ENCODE measurements at places on chromosomes 12 and 14.
A peak's percentile ranks its signal among the peaks of the same experiment; 100 is the strongest.

GRCh38 chr14:68482018-68482417, 310.8 kb downstream of the ZFP36L1 start:
- DNase-seq: no peak

DNA sequence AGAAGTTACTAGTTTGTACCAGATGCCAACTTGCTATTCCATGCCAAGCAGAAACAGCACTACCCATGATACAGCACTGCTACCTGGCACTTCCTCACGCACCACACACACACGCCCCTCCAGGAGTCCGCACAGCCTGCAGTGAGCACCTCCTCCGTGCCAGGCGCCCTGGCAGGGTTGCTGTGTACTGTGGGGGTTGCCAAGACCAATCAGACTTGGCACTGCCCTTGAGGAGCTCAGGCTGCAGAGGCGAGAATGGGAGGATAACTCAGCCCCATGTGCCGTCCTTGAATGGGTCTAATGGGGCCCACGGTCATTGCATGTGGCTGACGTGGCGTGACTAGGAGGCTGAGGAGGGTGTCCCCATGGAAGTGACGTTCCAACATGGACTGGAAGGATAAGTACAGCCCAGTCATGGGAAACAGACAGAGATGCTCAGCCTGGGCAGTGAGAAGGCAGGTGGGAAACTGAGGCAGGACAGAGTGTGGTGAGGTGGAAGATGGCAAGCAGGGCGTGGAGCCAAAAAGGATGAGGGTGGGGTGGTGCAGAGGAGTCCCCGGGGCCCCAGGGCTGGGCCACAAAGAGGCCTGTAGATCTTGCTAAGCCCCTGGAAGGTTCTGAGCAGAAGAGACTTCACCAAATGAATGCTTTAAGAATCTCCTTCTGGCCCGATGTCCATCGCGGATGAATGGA, 65.3 kb upstream of the C14orf180 start:
- DNase-seq: no peak

GRCh38 chr12:110073049-110073831, 24.9 kb upstream of the C12orf76 start:
- DNase-seq: peak; percentile 6

DNA sequence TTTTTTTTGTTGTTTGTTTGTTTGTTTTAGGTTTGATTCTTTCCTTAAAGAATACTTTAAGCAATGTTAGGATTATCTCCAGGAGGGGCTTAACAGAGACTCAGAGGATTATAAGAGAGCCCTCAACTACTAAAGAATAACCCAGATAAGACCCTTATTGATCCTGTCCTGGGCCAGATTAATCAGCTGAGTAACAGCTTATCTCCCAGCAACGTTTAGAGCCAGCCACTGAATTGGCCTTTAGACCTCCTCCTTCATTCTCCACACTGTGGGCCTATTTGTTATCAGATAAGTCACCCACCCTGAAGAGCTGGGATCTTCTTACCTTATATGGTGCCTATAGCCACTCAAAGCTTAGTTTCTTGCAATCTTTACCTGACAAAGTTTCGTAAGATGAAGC, 71.1 kb downstream of the FIGNL2 start:
- DNase-seq: no peak

DNA sequence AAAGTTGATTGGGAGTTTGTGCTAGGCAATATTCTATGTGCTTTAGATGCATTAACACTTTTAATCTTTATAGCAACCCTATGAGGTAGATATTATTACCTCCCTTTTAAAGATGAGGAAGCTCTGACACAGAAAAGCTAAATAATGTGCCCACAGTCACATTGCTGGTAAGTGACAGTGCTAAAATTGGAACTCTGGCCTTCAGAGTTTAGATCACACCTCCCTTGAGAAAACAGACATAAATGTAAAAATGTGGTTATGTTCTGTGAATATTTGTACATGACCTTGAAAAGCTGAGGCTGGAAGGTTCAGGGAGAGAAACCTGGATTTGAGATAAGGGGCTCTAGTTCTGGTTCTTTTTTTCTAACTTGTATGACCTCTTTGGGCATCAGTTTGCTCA, 1.9 kb downstream of the ABHD4 start:
- no peak for DNase-seq

- DNase-seq: no peak
Measured at GRCh38 chr12:3315201-3315661, 175.8 kb upstream of the PRMT8 start.

DNA sequence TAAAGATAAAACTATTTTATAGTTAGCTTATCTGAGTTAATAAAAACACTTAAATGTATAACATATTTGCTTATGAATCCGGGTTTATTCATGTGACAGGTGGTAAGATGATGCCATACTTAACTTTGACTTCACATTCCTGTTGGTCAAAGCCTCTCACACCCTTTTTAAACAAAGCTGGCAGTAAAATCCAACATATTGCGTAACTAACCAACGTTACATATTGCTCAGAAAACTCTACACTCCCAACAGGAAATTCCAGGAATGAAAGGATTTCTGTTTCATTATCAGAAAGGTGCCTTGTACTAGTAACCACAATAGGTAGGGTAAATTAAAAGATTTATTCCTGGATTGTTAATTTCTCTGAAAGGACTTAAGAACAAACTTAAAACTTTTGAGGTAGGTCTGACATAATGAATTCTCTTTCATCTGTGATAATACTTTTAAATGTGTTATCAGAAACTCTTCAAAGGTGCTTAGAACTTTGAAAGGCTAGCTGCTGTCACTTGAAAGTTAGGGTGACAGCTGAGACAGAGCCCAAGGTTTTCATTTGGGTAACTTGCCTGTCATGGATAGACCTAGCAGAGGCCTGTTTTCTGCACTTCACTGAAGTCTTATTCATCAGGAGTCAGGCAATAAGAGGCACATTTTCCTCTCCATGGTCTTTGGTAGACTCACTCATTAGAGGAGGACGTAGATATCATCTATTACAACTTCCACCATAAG, 23.8 kb upstream of the CATSPERB start:
- DNase-seq: no peak

DNA sequence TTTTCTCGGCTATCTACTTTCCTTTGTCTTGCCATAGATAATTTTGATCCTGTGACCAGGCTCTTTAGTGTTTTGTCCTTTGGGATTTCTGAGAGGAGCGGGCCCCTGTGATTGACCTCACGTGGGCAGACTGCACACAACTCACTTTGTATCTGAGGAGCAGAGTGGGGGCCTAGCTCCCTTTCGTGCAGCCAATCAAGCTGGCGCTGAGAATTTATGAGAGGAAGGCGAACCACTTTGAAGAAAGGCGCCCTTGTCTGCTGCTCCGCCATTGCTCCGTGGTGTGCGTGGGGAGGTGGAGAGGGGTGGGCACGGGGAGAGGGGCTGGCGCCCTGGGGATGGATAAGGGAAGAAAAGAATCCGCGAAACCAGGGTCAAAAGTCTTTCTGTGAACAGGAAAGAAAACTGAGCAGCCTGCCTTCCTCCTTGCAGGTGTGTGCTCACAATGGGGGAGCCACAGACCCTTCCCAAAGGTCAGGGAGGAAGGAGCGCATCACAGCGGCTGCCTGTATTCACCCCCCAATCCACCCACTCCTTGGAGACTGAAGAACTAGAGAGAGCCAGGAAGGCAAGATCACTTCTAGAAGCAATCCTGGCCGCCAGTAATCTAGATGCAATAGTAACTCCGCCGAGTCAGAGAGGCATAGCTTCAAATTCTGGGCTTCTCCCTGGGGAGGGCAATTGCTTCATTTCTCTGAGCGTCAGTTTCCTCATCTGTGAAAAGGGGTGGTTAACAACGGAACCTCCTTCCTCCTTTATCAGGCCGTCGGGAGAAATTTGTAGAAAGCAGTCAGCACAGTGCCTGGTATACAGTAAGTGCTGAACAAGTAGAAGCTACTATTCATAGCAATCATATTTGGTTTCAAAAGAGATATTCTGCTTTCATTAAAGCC, 24.9 kb upstream of the MED13L start:
- no peak for DNase-seq

DNA sequence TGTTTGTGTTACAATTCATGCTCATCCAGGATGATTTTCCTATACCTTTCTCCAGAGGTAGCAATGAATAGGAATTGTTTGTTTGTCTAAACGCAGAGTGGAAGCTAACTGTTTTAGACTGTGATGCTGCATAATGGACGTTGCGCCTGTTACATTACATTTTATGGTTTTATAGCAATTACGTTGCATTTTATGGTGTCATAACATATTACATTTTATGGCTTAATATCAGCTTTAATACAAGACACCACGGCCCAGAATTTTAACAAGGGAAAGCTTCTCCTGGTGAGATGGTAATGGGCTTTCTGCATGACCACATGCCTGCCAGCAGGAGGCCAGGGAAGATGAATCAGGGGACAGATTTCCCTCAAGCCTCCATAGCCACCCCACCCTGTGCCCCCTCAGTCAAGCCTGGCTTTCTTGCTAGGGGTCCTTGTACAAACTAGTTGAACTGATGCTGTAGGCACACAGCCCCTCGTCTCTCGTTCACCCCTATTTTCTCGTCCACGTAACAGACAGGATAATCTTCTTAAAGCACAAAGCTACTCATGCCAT, 56.5 kb downstream of the HSPB8 start:
- DNase-seq: no peak

DNA sequence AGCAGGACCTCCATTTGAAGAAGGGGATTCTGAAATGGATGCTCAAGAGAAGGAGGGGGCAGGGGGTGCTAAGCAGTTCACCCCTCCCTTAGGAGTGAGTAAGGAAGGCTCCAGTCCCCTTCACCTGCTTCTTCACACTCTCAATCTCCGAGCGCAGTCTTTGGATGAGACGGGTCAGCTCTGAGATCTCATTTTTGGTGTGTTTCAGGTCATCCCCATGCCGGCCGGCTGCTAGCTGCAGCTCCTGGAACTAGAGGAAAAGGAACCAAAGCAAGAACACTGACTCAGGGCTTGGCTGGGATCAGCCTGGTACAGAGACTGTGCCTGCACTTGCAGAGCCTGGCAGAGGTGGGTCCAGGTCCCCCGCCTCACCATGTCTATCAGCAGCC, 7.3 kb downstream of the KRT73 start:
- no peak for DNase-seq

- DNase-seq: no peak
Measured at GRCh38 chr12:88856201-88856600, 275.9 kb upstream of the KITLG start.

DNA sequence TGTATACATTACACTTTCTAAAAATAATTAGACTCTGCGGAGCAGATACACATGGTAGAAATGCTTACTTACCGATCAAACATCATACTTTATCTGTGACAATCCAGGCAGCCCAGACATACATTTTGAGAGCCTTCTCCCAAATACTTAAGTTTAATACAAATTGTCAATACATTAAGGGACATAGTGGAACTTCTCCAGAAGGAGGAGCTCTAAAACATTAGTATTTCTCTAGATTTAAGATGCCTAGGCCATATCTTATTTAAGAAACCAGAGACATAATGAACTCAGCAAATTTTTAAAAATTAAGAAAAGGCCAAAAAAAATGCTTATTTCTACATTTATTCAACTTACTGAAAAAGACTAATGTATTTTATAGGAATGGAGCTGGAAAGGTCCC, 16.1 kb downstream of the ACSM4 start:
- no peak for DNase-seq

GRCh38 chr12:49287876-49288275, 7.1 kb upstream of the PRPH start:
- DNase-seq: no peak

GRCh38 chr14:70254476-70254961, 65.8 kb upstream of the SLC8A3 start:
- DNase-seq: no peak

- DNase-seq: no peak
Measured at GRCh38 chr12:90859591-90859990, 95.4 kb downstream of the CCER1 start.

DNA sequence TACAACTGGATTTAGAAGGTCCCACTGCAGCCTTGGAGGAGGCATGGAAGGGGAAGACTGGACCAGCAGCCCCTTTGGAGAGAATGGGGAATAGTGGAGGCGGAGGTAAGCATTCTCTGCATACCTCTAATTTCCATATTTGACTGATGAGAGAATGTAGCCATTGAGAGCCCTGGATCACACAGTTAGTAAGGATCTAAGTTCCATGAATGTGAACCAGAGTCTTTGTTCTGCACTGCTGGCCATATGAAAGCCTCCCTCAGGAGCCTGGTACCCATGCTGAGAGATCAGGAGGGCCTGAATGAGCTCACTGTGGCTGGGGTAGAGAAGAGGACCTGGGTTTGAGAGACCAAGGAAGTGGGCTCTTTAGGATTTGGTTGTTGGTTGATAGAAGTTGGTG, 192.1 kb downstream of the TMEM132C start:
- no peak for DNase-seq

- DNase-seq: no peak
Measured at GRCh38 chr14:34165847-34166350, 215.0 kb upstream of the EGLN3 start.

DNA sequence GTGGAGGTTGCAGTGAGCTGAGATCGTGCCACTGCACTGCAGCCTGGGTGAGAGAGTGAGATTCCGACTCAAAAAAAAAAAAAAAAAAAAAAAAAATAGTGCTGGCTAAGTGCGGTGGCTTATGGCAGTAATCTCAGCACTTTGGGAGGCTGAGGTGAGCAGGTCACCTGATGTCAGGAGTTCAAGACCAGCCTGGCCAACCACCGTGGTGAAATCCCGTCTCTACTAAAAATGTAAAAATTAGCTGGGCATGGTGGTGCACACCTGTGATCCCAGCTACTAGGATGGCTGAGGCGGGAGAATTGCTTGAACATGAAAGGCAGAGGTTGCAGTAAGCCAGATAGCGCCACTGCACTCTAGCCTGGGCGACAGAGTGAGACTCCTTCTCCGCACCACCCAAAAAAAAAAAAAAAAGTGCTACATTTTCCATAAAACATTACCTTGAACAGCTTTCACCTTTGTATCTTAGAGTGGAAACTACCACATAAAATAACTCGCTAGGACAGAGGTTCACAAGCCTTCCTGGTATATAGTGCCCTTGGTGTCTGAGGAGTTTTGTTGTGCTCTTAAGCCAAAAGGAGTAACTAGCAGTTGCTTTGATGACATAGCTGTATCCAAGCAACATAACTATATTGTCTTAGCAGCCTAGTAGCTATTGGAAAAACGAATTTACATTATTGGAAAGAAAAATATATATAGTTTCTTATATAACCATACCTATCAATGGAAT, 11.1 kb downstream of the PTGES3 start:
- no peak for DNase-seq

- DNase-seq: no peak
Measured at GRCh38 chr14:21614240-21614639, 20.5 kb downstream of the OR10G2 start.

GRCh38 chr12:72272091-72272661, at the start of gene TRHDE:
TSS of gene TRHDE (plus strand) at chr12:72272370. CDS start at chr12:72272644, 274 bp downstream.
- DNase-seq: no peak

- no peak for DNase-seq
Measured at GRCh38 chr14:94965551-94966313, 191.6 kb downstream of the DICER1 start.

DNA sequence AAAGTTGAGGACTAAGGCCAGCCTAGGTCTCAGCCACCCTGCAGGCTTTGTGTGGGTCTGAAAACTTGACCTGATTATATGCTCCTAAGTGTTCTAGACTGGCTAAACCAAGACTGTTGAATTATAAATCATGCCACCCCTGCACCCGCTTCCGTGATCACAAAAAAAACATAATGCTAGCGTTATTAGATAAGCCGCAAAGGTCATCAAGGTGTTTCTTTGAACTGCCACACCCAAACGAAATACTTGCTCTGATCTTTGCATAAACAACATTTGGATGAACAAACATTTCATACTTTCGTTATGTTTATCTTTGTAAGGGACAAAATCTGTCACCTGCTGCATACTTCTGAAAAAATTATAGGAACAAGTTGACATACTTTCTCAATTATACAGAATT, 2.5 kb downstream of the SMCO2 start:
- DNase-seq: no peak

GRCh38 chr14:77151245-77151644, 9.7 kb upstream of the ZDHHC22 start:
- DNase-seq: no peak

All from activated T-cell treated with anti-CD3 and anti-CD28 coated beads for 1 hour (primary cell).